Spinal cord (tissue), 10 donors: ENCODE measurements at places on chromosomes 11 and 22. TPM values are rescaled to one million over a fixed set of nuclear protein-coding genes. Genes with fewer than 3 reads are reported as not detected.

MB gene
- polyA plus RNA-seq = 0.41 TPM

OR51B2 gene
- not detected for polyA plus RNA-seq

SLC22A8 gene
- 44.7 TPM for polyA plus RNA-seq

ARHGAP20 gene
- 15.6 TPM for polyA plus RNA-seq

C11orf86 gene
- polyA plus RNA-seq = 0.29 TPM

ZC3H12C gene
- 6.8 TPM for polyA plus RNA-seq

BIK gene
- polyA plus RNA-seq = 1.00 TPM

CAPRIN1 gene
- polyA plus RNA-seq = 205 TPM

KCNQ1 gene
- polyA plus RNA-seq = 3.1 TPM

KDM4D gene
- polyA plus RNA-seq = 2.4 TPM

PANX2 gene
- 21.6 TPM for polyA plus RNA-seq

WBP2NL gene
- 2.7 TPM for polyA plus RNA-seq

RAPSN gene
- polyA plus RNA-seq = not detected

SLC37A4 gene
- 21.5 TPM for polyA plus RNA-seq

BMAL1 gene
- 29.8 TPM for polyA plus RNA-seq
